ENCODE measurements at places on chromosomes 6 and 20.
A peak's percentile ranks its signal among the peaks of the same experiment; 100 is the strongest.

- DNase-seq = no peak
Measured at GRCh38 chr20:5077761-5078387, 41.9 kb downstream of the PCNA start.

DNA sequence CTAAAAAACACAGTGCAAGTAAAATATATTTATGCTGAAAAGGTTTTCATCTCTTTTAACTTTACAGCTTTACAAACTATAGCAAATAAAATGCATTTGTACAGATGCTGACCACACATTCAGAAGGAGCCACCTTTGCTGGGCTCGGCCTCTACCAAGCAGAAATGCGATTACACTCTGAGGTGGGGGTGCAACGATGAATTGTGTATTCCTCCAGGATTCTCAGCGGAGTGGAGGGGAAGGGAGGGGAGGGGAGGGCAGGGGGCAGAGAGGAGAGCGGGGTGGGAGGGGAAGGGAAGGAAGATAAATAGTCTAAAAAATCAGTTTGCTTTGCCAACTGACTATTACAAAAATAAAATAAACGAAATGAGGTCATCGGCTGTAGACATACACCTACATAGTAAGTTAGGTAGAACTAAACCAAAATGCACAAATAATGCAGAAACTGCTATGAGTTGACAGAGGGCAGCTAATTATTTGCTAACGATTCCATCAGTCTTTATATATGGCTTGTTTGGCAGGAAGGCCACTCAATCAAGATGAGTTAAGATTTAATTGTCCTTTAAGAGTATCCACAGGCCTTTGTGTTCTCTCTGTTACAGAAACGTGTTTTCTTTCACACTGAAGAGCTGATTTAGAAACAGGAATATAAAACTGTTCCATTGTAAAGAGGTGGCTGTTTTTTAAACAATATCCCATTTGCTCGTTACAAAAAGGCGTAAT lies 90.1 kb downstream of the TAF4 start:
- DNase-seq = no peak

GRCh38 chr20:32235331-32236047 lies 27.8 kb downstream of the POFUT1 start:
- DNase-seq = no peak

DNA sequence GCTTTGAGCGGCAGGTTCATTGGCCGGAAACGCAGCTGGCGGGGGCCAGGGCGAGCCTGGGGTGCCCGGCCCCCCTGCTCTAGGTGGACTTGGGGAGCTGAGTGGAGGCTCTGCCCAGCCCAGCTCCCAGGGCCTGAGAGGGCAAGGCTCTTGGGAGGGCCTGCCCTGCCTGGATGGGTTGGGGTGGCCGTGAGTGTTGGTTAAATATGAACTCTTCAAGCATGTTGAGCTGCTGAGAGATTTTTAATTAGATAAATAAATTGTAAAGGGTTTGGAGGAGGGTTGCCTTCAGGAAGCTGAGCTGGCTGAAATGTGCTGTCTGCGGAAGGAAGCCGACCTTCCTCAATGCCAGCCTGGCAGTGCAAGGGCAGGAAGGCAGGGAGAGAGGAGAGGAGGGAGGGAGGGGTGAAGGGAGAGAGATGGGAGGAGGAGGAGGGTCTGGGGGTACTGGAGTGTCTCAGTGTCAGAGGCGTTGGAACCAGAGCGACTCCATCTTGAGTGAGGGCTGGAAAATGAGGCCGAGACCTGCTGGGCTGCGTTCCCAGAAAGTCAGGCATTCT lies 39.4 kb upstream of the PMEPA1 start:
- DNase-seq = no peak

DNA sequence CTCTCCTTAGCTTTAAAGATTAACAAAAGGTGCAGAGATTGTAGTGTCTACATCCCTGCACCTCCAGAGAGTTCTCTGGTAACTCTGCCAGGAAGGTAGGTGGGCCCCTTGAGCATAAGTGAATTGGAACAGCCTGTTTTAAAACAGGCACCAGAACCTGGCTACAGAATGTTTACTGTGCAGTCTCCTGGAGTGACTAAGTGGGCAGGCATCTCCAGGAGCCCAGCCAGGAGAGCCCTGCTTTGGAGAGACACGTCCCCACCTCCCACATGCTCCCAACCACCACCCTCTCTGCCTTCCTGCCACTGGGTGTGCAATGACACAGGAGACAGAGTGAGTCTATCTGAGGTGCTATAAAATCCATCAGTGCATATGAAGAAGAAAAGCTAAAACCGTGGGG lies 110.3 kb upstream of the EYA4 start:
- DNase-seq = no peak

GRCh38 chr6:33857093-33857931 lies 53.5 kb upstream of the MLN start:
- no peak for DNase-seq

DNA sequence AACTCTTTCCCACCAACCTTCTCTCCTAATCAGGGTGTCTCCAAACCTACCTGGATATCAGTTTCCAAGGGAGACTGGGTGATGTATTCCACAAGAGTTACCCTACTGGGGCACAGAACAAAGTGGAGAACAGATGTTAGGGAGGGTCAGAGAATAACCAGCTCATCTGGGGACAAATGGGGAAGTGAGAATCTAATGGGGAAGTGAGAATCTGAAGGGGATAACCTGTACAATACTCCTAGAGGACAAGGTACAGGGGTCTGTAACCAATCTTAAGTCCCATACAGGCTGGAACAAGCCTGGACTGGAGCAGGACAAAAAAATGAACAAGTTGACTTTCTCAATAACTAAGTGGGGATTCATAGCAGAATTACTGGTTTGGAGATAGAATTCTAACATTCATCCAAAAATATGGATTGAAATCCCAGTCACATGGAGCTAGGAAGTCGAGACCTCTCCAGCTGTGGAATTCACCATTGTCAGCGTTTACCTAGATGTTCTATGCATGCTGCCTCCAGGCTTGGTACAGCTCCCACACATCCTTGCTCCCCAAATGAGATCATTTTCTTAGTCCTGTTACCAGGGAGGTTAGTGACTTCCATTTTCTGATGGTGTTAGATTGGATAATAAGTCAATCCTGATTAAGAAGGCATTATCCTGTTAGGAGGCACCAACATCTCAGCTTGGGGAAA lies 214.8 kb upstream of the MOCS1 start:
- no peak for DNase-seq

GRCh38 chr20:50865114-50865513 lies 66.1 kb downstream of the ADNP start:
- DNase-seq = no peak

DNA sequence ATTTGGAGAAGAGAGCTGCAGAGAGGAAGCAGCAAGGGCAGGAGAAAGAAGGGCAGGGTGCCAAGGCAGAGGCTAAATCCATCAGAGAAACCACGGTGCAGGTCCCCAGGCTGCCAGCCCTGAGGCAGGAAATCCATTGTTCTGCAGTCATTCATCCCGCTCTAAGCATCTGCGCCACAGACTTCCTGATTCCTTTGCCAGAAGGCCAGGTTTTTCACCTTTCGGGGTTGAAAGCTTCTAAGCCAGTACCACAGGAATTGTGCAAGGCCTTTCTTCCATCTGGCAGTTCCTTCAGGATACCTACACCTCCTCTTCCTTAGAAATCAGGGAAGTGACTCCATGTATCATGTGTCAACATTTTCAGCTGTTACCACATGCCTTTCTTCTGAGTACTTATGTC lies 45.6 kb downstream of the ADGRF5 start:
- DNase-seq = no peak

DNA sequence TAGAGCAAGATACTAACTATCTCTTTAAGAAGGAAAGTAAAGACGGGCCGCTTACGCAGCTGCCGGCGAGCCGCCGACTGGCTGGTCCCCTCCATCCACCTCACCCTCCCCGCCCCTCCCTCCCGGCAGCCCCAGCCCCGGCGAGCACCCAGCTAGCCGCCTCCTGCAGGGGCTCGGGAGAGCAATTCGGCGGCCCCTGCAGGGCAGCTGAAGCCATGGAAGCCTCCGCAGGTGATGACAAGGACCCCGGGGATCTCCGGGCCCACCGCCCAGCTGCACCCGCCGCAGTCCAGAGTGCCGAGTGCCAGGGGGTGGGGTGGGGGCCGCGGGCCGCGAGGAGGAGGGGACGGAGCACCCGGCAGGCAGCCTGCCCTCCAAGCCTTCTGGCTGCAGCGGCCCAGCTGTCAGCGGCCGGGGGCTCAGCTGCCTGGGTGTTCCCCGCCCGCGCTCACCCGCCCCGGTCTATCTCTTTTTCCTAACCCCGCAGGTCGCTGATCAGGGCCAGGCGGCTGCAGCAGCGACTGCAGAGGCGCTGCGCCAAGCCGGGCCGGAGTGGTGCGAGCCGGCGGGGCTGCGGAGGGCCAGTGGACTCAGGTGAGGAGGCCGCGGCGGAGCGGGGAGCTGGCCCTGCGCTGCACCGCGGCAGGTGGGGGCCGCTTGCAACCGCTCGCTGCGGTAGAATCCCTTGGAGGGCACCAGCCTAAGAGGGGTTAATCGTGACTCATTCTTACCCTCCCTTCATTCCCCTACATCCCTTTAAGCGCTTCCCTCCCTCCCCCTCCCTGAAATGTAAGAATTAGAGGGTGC lies at the start of gene SNPH:
Gene SNPH, plus strand, starts transcription at position 128 of the 807 bp plus-strand sequence. CDS start 29,946 bp downstream, outside the sequence.
- DNase-seq = peak; percentile 48

DNA sequence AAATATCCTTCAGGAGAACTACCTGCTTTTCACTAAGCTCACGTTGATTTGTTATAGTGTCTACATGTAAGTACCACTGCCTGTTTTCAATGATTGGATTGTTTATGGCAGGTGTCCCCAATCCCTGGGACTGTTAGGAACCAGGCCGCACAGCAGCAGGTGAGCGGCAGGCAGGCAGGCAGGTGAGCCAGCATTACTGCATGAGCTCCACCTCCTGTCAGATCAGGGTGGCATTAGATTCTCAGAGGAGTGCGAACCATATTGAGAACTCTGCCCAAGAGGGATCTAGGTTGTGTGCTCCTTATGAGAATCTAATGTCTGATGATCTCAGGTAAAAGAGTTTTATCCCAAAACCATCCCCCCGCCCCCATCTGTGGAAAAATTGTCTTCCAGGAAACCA lies 303.3 kb downstream of the EYA4 start:
- DNase-seq = no peak

- DNase-seq = no peak
Measured at GRCh38 chr6:141103246-141103645, 1029.5 kb upstream of the GJE1 start.

GRCh38 chr20:45919542-45920399 lies 7.8 kb upstream of the PLTP start:
- no peak for DNase-seq

DNA sequence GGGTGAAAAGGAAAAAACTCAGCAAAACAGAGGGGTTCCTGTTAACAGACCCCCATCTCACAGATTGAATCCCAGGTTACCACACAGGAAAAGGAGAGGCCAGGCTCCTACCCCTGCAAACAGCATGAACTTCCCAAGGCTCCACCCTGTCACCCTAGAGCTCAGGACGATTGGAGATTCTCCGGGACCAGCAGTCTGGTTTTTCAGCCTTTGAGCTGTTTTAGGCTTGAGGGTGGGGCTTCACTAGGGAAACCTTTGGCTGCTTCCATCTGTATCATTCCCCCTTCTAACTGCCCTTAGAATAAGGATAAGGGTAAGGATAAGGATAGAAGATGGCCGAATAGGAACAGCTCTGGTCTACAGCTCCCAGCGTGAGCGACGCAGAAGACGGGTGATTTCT lies 16.0 kb downstream of the C6orf58 start:
- no peak for DNase-seq

DNA sequence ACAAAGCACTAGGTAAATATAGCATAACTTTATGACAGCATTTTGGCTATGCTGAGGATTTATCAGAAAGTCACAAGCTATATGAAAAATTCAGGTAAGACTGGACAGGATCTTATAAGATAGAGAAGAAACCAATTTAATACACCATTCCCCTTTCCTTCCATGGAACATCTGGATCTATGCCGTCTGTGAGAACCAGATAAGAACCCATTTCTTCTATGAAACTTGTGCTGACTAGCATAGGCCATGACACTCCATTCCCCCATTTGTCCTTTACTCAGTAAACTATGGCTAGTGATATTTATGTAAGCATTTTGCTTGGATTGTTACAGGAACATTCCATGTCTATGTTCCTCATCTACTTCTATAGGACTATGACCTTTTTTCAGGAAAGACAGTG lies 437.7 kb downstream of the ADGRB3 start:
- DNase-seq = no peak

DNA sequence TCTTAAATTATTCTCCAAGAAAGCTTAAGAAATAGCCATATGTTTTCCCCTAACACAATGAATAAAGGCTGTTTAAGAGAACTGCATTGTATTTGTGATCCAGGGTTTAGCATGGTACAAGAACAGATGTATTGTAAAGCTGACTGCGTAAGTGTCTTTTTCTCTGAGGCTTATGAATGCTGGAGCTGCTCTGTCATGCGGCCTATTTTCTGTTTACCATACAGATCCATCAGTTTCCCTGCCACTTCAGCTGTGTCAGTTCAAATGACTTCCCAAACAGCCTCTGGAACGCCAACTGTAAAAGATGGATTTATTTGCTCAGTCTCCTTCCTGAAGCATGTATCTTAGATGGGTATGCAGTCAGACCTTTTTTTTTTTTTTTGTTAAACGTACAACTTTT lies 419.3 kb upstream of the HS3ST5 start:
- no peak for DNase-seq

GRCh38 chr6:152329638-152330448 lies 307.3 kb downstream of the SYNE1 start:
- no peak for DNase-seq

DNA sequence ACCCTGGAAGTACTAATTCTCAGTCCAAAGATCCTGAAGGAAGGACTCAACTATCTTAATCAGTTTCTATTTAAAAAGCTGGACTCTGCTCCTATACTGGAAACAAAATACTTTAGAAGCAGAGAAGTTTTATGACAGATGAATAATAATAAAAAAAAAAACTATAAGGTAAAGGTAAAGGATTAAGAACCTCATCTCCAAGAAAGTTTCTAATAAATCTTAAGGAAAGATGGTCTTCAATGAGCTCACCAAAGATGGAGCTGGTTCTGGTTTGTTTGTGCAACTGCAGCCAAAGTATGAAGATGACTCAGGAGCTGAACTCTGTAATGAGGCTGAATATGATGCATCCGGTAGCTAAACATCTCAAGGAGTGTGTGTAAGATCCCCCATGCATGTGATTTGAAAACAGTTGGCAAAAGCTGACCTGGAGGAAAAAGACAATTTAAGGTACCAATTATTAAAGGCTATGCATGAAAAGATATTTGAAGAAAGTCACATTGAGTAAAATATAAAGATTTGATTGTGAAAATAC lies 25.2 kb downstream of the MED23 start:
- no peak for DNase-seq
